Amygdala (tissue), 56 donors: ENCODE measurements at places on chromosomes 6 and 20.

DNA sequence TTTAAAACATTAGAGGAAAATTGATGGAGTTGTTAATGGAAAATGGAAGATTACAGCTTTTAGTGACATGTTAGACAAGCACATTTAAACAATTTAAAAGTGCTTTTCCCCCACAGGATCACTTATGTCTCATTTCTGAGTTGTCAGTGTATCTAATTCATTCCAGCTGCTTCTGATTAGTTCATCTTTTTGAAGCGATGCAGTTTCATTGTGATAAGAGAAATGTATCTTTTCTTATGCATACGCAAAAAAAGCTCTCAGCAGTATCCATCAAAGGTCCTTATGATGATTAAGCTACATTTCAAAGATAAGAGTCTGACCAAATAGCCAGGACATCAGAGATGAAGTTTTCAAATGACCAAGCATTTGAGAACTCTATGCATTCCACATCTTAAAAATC is 572.6 kb upstream of the SYNCRIP start:
- no peak for DNase-seq

GRCh38 chr6:43368259-43369160 is 937 bp downstream of the ZNF318 start:
- DNase-seq, result peak; percentile 46

- no peak for DNase-seq
These were observed 15.2 kb upstream of the KCNK15 start for GRCh38 chr20:44730441-44730840.

- no peak for DNase-seq
These were observed 324.2 kb downstream of the TPBG start for GRCh38 chr6:82687855-82688254.

DNA sequence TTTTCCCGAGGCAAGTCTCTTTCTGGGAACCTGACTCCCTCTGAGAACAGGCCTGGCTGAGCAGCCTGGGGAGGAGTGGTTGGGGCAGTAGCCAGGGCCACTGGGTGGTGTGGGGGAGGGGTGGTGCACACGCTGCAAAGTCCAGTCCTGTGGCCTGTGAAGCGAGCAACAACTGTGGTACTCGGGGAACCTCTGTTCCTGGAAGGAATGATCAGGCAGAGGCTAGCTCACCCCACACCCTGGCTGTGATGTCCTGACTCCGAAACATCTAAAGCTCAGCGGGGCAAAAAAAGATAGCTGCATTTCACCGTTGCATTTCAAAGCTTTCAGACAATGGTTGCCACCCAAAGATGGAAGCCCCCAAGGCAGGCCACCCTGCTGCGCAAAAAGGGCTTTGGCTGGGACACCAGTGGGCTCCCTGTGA is 25.5 kb downstream of the PCK1 start:
- no peak for DNase-seq

DNA sequence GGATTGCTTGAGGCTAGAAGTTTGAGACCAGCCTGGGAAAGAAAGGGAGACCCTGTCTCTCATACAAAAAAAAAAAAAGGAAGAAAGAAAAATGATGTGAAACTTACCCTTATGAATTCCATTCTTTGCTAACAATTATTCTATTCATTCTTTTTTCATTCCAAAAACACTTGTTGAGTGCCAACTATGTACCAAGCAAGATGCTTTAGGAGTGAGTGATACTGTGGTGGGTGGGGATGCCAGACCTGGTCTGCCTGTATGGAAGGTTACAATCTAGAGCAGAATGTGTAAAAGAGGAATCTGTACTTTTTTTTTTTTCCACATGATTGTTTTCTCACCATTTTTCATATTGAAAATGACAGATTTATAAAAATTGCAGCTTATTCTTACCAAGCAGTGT is 73.8 kb upstream of the TULP1 start:
- DNase-seq, result no peak

DNA sequence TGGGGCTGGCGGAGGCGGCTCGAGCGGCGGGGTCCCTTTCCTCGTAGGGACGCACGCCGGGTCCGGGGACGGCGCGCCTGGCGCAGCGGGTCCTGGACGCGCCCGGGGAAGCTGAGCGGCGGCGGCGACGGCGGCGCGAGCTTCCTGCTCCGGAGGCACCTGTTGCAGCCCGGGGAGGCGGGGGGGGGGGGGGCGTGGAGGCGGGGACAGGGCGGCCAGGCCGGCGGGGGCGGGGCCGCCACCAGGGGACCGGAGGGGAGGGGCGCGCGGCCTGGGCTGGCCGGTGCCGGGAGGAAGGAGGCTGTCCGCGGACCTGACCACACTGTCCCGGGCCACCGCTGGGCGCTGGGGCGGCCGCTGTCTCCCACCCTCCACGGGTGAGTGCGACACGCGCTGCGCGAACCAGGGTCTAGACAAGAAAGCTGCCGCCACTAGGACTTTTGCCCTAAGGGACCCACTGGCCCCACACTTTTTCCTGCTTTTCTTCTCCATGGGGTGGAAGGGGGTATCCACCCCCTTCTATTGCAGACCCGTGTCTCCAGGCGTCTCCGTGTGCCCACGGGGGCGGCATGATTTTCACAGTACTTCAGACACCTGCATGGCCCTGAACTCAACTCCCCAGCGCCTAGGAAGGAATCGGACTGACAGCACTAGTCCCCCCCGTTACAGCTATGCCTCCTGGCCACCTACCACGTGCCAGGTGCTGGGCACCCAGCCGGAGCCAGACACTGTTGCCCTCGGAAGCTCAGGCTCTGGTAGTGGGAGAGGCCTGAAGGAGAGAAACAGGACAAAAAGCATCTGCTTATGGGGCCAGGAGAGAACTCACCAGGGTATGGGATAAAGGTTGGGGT is at the start of gene NFATC2:
NFATC2 (minus strand) TSS at position 149 of the 851 bp plus-strand sequence. CDS start 220 bp downstream, outside the sequence.
- DNase-seq, result no peak

DNA sequence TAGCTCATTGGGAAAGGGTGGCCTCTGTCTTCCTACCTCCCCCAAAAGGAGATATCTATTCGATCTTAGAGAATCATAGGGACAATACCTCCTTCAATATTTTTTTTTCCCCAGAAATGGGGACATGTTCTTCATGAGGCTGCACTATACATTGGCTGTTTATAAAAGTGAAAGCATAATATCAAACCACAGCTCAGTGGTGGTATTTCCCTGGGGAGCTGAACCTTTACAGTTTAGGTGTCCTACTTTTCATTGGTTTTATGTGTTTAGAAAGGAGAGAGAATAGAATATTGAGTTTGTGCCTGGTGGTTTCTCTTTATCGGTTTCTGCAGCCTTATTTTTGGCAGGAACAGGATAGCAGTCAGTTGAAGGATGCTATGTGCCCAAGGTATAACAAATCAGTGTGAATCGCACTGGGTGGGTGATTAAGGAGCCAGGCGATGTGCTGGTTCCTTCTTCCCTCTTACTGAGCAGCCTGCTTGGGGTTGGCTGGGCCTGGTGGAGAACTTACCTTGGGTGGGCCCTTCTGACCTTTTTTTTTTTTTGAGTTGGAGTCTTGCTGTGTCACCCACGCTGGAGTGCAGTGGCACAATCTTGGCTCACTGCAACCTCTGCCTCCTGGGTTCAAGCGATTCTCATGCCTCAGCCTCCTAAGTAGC is 25.2 kb downstream of the UST start:
- no peak for DNase-seq

DNA sequence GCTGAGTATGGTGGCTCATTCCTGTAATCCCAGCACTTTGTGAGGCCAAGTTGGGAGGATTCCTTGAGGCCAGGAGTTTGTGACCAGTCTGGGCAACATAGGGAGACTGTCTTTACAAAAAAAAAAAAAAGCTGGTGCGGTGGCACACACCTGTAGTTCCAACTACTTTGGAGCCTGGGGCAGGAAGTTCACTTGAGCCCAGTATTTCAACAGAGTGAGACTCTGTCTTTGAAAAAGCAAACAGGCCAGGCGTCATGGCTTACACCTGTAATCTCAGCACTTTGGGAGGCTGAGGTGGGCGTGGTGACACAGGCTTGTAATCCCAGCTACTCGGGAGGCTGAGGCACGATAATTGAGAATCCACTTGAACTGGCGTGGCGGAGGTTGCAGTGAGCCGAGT is 28.7 kb downstream of the MYBL2 start:
- no peak for DNase-seq

DNA sequence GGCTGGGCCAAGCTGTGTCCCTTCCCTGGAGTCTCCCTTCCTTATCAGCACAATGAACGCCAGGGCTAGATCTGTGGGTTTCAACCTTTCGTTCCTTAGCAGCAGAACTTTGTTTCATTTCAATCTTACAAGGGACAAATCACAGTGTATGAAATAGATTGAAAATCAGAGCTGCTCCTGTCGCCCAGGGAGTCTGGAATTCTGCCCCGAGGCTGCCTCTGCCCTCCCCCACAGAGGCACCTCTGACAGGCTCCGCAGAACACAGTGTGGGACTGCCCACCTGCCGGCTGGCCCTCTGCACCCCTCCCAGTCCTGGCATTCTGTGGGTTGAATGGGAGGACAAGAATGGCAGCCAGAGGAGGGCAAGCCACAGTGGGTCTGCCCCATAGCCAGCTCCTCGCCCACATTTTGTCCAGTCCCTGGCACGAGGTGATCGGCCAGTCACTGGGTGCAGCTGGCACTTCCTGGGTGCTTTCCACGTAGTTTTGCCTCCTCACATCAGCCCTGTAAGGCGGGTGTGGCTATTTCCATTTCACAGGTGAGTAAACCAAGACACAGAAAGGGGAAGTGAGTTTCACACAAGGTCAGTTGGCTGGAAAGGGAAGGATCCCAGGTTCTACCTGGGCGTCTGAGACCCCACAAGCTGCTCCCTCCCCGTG is 26.1 kb downstream of the MANBAL start:
- no peak for DNase-seq

- no peak for DNase-seq
These were observed 47.6 kb upstream of the MYL9 start for GRCh38 chr20:36493801-36494114.
